Stimulated activated CD8-positive, alpha-beta memory T cell treated with anti-CD3 and anti-CD28 coated beads, Interleukin-7, amount 100 ng/mL, for 1 hour (primary cell): ENCODE measurements at places on chromosomes 5 and 9.

DNA sequence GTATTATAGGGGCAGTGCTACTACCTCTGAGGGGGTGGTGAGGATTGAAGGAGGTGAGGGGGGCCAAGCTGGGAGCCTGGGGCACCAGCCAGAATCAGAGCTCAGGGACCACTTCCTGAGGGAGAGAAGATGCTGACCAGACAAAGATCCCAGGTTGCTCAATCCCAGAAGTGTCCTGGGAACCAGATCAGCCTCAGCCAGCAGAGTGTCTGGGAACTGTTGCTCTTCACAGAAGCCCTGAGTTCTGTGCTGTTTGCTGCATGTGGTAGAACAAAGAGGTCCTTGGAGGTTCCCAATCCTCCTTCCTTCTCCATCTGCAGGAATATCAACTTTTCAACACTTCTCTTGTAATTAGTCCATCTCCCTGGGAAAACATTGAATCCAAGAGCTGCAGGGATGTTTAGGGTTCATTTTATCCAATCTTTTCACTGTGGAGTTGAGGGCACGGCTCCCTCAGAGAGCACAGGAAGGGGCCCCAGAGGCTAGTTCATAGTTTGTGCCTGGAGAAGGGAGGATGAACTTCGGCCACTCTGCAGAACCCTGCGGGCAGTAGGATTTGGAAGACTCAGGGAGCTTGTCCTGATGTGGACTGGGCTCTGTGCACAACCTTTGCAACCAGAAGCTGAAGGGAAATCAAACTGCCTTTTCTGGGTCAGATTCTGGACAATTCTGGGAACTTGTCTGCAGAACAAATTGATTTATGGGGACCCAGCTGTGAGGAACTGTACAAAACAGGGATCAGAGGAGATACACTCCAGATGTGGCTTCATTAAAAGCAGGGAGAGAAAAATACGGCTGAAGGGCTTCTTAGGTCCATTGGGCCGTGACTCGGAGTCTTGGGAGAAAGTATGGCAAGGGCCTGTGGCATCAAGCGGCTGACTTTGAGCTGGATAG is 57.1 kb downstream of the GALNT12 start:
- DNase-seq, result no peak

DNA sequence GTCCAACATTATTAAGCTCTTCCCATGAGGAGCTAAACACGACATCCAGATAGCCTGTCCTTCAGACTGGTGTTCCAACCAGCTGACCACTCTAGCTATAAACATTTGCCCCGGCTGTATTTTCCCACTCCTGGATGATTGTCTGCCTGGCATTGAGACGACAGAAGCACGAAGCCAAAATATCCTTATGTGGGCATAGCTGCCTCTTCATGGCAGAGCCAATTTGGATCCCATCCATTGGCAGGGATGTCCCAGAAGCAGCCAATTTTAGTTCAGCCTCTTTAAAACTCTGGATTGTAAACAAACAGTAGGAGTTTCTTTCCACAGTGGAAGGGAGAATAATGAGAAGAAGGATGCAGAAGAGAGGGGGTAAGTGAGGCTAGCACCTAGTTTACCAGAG is 507.6 kb downstream of the CETN3 start:
- DNase-seq, result no peak

GRCh38 chr5:141898448-141899049 is 20.3 kb upstream of the PCDH1 start:
- DNase-seq, result no peak

- DNase-seq, result no peak
Measured at GRCh38 chr5:81023261-81023970, 63.3 kb downstream of the RASGRF2 start.

DNA sequence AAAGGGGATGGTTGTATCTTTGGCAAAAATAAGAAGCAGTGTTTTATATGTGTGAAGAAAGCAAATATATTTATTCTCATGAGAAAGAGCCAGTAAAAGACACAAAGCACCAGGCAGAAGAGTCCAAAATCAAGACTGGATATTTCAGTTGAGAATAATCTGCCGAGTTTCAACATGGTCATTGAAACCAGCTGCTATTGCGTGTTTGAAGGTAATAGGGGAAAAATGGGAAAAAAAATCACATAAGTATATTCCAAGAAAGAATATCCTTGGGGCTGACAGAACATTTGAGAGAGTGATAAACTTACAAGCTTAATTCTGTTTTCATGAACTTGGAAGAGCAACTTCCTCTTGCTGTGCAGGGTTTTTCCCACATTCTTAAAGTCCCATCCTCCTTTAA is 79.9 kb downstream of the ISOC1 start:
- no peak for DNase-seq

GRCh38 chr5:111280282-111280951 is 56.2 kb downstream of the CAMK4 start:
- no peak for DNase-seq

- no peak for DNase-seq
Measured at GRCh38 chr5:178232920-178233429, 373 bp upstream of the PHYKPL start.

DNA sequence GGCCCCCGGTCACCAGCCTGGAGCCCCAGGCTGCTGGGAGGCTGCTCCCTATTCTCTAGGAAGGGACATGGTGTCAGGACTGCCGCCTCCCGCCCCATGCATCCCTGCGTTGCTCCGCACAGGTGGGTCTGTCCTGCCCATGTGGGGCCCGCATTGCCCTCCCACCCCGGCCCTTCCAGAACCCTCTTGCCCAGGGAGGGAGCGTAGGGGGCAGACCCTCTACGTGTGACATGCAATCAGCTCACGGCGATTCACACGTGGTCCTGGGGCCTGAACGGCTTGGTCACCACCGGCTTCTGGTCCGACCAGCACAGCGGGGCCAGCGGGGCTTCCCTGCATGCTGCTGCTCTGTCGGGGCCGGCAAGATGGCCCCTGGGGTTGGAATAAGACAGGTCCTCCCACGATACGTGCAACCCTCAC is 9.4 kb downstream of the SLC6A19 start:
- no peak for DNase-seq

DNA sequence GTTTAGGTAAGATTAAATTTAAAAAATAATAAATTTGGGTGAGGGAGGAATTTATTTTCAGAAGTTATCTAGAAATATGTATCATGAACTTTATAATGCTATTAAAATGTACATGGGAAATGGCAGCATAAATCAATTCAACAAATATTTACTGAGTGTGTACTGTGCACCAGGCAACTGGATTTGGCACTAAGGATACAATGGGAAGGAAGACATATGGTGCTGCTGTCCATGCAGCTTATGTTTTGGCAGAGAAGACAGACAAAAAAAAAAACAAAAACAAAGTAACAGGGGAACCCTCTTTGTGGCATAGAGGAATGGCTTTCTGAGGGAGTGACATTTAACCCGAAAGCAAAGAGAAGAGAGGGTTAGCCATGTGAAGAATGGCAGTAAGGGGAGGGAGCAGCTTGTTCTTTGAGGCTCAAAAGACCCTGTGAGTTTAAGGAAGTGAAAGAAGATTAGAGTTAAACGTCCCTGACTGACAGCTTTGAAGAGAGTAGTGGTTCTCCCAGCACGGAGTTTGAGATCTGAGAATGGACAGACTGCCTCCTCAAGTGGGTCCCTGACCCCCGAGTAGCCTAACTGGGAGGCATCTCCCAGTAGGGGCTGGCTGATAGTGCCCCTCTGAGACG is 23.9 kb downstream of the CNTRL start:
- DNase-seq, result no peak

DNA sequence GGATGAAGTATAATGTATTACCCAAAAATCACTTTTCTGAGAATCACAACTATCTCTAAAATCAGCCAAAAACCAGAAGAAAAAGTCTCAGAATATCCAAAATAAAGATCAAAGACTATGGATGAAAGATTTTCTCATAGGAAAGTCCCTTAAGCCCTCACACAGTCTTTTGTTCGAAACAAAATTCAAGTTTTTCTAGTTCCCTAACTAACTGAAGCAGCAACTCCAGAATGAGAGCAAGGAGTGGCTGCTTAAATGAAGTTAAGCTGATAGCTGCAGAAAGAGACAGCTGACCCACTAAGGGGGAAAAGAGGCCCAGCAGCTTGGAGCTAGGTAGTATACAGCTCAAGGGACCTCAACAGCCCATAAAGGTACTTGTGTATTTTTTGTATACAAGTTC is 8.4 kb downstream of the ZBTB5 start:
- no peak for DNase-seq

GRCh38 chr5:32522429-32523143 is 62.8 kb upstream of the SUB1 start:
- no peak for DNase-seq

DNA sequence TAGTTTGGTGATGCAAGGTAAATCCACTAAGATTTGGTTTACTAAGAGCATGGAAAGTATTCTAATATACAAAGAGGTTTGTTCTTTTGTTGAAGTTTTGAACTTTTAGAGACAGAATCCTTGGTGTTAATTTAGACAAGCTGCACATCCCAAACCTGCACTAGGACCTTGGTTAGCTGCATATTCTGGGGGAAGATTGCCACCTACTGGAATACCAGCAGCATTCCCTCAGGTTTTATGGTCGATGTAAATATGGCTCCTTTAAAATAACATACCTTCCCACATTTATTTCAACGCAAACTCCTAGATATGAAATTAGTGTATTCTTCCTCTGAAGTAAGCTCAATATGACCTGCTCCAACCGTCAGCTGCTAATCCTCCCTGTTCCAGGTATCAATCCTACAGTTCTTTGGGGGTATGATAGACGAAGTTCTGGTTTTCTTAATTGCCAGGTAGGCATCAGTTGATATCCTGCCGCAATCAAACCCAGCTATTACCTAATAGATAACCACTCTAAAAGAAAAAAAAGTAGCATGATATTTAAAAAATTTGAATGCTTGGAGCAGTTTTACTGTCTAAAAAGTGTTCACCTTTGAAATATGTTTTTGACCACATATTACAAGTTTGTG is 624.1 kb downstream of the ISL1 start:
- DNase-seq, result no peak

GRCh38 chr5:40405996-40406740 is 273.5 kb upstream of the PTGER4 start:
- DNase-seq, result no peak

- no peak for DNase-seq
Measured at GRCh38 chr5:64628901-64629300, 61.4 kb upstream of the SHISAL2B start.

DNA sequence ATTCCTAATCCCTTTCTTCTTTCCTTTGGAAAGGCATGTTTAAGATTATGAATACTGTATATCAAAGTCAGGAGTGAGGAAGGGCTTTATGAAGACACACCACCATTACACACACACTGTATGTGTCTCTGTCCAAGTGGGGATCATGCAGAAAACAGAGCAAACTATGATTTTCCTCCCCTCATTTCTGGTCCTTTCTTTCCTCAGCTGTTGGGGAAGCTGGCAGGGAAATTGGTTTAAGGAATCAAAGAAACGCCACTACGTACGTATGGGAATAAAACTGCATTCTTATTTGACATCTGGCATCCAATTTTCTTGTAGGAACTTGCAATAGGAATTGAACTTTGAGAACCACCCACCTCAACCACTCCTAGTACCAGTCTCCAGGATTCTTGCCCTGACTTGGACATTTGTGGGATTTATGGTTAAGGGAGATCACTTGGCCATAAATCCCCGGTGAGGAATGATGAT is 125.8 kb downstream of the PDE4D start:
- DNase-seq, result no peak

- no peak for DNase-seq
Measured at GRCh38 chr9:129258823-129259301, 80.8 kb upstream of the IER5L start.

DNA sequence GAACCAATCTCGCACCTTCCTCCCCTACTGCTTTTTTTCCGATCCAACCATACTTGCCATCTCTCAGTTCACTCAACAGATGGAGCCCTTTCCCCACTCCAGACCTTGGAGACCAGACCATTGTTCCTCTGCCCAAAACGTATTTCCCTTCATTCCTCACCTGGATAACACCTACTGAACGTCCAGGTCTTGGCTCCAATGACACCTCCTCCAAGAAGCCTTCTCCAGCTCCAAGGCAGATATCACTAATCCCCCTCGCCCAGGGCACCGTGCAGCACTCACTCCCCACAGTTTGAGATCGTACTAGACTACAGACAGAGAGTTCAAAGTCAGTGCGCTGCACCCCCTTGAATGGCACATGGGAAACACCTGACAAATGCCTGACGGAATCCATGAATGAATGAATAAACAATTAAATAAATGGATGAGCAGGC is 47.1 kb upstream of the AKNA start:
- no peak for DNase-seq

DNA sequence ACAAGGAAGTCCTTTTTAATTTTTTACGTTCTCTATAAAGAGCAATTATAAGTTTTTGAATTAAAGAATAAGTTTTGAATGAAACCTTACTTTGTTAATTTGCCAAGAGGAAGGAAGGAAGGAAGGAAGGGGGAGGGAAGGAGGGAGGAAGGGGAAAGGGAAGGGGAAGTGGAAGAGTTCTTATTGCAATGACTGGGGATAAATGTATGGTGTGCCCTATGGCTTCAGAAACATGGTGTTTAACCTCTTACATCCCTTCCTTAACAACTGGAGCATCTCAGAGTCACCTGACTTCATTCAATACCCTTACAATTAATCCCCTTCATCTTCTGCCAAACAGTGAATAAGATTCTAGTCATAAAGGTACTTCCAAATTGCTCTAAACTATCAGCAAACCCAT is 16.0 kb downstream of the CEMIP2 start:
- DNase-seq, result no peak

DNA sequence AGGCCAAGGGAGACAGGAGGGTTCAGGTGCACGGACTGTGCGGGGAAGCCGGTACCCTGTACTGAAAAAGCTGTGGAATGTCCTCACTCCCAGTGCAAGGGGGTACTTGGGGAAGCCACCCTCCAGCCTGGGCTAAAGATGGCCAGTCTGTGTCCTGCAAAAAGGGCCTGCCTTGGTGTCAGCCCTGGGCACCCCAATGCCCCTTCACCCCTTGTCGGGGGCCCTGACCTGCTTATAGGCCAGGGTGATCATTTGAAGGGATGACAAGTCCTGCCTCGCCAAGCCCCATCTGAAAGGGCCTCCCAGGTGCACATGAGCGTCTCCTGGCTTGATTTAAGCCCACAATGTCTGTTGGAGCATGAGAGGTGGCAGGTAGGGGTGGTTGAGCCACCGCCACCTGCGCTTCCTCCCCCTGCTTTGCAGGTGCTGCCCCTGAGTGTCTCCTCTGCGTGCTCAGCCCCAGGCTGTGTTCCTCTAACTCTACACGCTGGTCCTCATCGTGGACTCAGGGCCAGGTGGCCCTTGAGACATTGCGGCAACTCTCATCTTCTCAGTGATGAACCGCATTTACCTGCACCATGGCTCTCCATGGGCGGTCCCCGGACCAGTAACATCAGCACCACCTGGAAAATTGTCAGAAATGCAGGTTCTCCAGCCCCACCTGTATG is 97.0 kb downstream of the ANKRD33B start:
- no peak for DNase-seq

GRCh38 chr9:79221084-79221483 is 350.7 kb upstream of the TLE4 start:
- DNase-seq, result no peak

- no peak for DNase-seq
Measured at GRCh38 chr5:59189472-59190244, 606.8 kb downstream of the RAB3C start.

GRCh38 chr5:119342406-119342805 is 13.4 kb upstream of the TNFAIP8 start:
- no peak for DNase-seq

- no peak for DNase-seq
Measured at GRCh38 chr9:37447111-37447510, 18.1 kb downstream of the ZBTB5 start.
